ENCODE measurements at places on chromosomes 5 and 9. TPM values are rescaled to one million over a fixed set of nuclear protein-coding genes. Genes with fewer than 3 reads are reported as not detected.

The ZBTB6 gene
- total RNA-seq, result 14.9 TPM

The CTNNAL1 gene
- total RNA-seq, result 11.3 TPM

The CDO1 gene
- 0.61 TPM for total RNA-seq

The AMBP gene
- total RNA-seq, result not detected

The FOXE1 gene
- not detected for total RNA-seq

The DDX4 gene
- 0.83 TPM for total RNA-seq

The PCA3 gene
- not detected for total RNA-seq

The SLC22A5 gene
- 5.0 TPM for total RNA-seq

The SPATA24 gene
- total RNA-seq, result 4.4 TPM

The ADAMTS16 gene
- total RNA-seq, result not detected

The PCDHGA5 gene
- 0.46 TPM for total RNA-seq

The ITK gene
- 307 TPM for total RNA-seq

The ADGRV1 gene
- total RNA-seq, result 0.05 TPM

The PCDHA13 gene
- not detected for total RNA-seq
